Activated T-cell treated with anti-CD3 and anti-CD28 coated beads, Interleukin-2, amount 50 U/mL, for 72 hours (primary cell): ENCODE measurements at places on chromosomes 2 and 18. TPM values are rescaled to one million over a fixed set of nuclear protein-coding genes. Genes with fewer than 3 reads are reported as not detected.

GRCh38 chr18:48946329-48946835 is 4.4 kb downstream of the SMAD7 start:
- H3K27me3 ChIP-seq, result peaks cover 10% of the 10 kb centered on the region
- peaks cover 26% of the 10 kb centered on the region for H3K36me3 ChIP-seq
- H3K4me3 ChIP-seq, result peak overlapping the region; percentile 89
- H3K4me1 ChIP-seq, result peaks cover 67% of the 10 kb centered on the region
- peak overlapping the region; percentile 26 for H3K27ac ChIP-seq

Gene ANKRD62
- not detected for total RNA-seq

GRCh38 chr2:3009483-3009882 is 368.1 kb downstream of the EIPR1 start:
- peaks cover 41% of the 10 kb centered on the region for H3K27me3 ChIP-seq
- no peaks in the 10 kb centered on the region for H3K4me1 ChIP-seq
- no peak for DNase-seq
- no peak overlapping the region for H3K27ac ChIP-seq
- peaks cover 5% of the 10 kb centered on the region for H3K36me3 ChIP-seq

DNA sequence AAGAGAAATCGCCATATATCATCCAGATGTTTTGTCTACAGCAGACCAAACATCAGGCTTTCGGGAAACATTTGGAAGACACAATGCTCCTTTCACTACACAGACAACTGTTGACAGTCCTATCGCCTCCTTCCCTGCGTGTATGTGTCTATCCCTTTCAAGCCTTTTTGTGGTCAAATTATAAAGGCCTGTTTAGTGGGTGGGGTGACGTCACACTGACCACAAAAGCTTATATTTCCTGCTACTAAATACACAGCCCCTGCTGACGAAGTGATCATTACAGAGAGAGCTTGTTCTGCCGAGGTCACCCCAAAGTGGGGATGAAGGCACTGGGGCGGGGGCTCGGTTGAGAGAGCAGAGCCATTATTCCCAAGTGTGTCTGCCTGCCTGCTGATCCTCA is 302.7 kb upstream of the TNP1 start:
- peaks cover 24% of the 10 kb centered on the region for H3K4me1 ChIP-seq
- peak; percentile 28 for DNase-seq
- peaks cover 23% of the 10 kb centered on the region for H3K27me3 ChIP-seq

GRCh38 chr2:48126162-48126561 is 219.9 kb upstream of the FBXO11 start:
- H3K27ac ChIP-seq, result no peak overlapping the region
- H3K4me1 ChIP-seq, result peaks cover 20% of the 10 kb centered on the region
- H3K4me3 ChIP-seq, result no peak overlapping the region
- no peak for DNase-seq
- H3K36me3 ChIP-seq, result no peaks in the 10 kb centered on the region

DNA sequence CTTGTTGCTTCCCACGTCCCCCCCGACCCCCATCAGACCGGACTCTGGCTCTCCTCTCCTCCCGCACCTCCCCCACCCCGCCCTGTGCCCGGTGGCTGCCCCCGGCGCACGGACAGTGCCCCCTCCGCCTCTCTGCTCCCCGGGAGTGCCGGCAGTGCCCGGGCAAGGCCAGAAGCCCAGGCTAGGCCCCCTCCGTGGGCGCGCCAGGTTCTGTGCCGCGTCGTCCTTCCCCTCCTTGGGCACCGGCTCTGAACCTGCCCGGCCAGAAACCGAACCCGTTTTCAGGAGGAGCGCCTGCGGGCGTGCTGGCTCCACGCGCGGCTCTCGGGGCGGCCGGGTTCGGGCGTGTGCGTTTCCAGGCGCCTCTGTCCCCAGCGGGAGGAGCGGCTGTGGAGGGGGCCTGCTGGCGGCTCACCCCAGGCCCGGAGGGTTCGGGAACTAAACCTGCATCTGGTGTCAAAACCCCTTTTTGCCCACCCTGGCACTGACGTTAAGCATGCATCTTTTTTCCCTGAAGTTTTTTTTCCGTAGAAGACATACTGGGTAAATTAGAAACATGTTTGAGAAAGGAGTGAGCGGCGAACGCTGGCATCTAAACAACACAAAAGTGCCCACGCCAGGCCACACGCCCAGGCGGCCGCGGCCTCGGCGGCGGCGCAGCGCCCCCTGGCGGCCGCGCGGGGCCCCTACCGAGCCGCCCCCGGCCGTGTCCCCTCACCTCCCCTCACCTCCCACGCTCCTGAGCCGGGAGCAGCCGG is 123.9 kb upstream of the SLC1A4 start:
- peaks cover 11% of the 10 kb centered on the region for H3K27me3 ChIP-seq
- peak overlapping the region; percentile 76 for H3K4me3 ChIP-seq
- H3K27ac ChIP-seq, result no peak overlapping the region
- H3K4me1 ChIP-seq, result no peaks in the 10 kb centered on the region
- peak; percentile 80 for DNase-seq
- H3K36me3 ChIP-seq, result no peaks in the 10 kb centered on the region

DNA sequence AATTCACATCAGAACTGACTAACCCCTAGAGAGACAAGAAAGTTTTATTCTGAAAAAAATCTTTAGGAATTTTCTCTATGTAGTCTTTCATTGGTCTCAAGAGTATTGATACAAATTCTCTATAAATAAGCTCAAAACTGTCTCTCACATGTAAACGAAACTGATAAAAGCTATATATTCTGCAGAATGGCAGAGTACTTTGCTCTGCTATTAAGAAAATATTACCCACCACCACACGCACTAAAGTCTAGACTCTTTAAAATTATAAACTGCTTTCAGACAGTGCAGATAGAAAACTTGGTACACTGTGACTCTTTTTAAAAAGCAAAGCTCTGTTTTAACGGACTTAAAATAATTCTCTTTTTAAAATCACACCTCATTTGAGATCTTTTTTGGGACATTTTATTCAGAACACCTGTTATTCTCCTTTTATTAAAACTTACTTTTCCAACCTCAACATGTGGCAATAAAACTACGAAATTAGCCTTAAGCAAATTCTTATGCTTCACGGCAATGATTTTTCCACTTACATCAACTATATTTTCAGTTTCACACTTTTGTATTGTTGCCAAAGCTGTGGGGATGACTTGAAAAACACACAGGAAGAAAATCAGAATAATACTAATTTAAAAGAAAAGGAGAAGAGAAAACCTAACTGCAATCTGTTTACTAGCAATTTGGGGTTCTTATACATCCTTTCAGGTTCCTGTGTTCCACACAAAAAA is 58.0 kb downstream of the CCDC88A start:
- no peaks in the 10 kb centered on the region for H3K27me3 ChIP-seq
- H3K4me3 ChIP-seq, result no peak overlapping the region
- H3K36me3 ChIP-seq, result no peaks in the 10 kb centered on the region

- no peak overlapping the region for H3K27ac ChIP-seq
- H3K4me1 ChIP-seq, result peaks cover 71% of the 10 kb centered on the region
- H3K36me3 ChIP-seq, result peaks cover 67% of the 10 kb centered on the region
- H3K27me3 ChIP-seq, result no peaks in the 10 kb centered on the region
Observed at GRCh38 chr2:230762317-230762896, 49.8 kb downstream of the CAB39 start.

- no peaks in the 10 kb centered on the region for H3K27me3 ChIP-seq
- DNase-seq, result no peak
- peak overlapping the region; percentile 99 for H3K27ac ChIP-seq
- H3K4me1 ChIP-seq, result peaks cover 99% of the 10 kb centered on the region
Observed at GRCh38 chr2:216117561-216118340, 8.6 kb downstream of the XRCC5 start.

DNA sequence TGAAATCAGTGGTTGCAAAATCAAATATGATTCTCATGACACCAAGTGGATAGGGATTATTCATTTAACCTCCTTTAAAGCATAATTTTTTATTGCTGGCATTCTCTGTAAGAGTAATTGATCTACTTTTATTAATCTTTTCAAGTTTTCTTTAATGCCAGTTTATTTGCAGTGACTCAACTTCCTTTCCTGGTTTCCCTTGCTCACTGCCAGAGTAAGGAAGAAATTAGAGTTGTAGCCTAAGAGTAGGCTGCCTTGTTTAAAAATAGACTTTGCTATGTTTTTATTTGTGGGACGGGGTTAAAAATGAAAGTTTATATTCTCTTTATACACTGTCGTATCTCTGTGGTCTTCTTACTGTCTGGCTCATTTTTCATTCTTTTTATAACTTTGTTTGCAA is 148.6 kb downstream of the WDR7 start:
- H3K4me1 ChIP-seq, result no peaks in the 10 kb centered on the region
- no peak for DNase-seq
- H3K27ac ChIP-seq, result no peak overlapping the region
- no peaks in the 10 kb centered on the region for H3K27me3 ChIP-seq
- H3K4me3 ChIP-seq, result no peak overlapping the region

DNA sequence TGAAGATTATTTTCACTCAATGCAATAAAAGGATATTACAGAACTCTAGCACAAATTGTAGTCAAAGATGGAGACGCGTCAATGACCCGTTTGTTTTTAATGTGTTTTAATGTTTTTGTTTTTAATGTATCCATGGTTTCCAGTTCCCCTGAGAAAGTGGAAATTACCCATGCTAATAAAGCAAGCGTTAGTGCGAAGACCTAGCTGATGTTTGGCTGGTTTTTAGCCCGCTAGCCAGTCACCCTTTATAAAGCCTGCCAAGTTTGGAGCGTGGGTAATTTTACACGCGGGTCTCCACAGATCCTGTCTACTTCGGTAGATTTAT is 430 bp upstream of the CHMP1B start:
- no peaks in the 10 kb centered on the region for H3K27me3 ChIP-seq
- no peak for DNase-seq
- peak overlapping the region; percentile 96 for H3K4me3 ChIP-seq
- H3K27ac ChIP-seq, result peak overlapping the region; percentile 100

DNA sequence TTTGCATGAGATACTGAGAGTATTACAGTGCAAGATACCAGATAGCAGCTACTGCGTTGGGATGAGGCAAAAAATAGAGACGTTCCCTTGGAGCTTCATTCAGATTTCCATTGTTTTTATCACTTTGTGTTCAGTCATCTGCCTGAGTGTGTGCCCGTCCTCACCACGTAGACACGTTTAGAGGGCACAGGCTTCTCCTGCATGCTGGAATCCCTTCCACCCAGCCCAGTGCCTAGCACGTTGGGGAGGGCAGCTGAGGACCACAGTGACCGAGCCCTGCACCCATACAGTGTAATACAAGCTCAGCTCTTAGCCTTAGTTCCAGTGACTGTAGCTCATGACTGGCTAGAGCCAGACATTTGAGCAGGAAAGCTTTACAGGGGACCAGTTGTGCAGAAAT is 134.7 kb downstream of the GBX2 start:
- H3K27ac ChIP-seq, result no peak overlapping the region
- no peaks in the 10 kb centered on the region for H3K36me3 ChIP-seq
- peaks cover 13% of the 10 kb centered on the region for H3K27me3 ChIP-seq
- no peak overlapping the region for H3K4me3 ChIP-seq

Gene COL4A4
- 0.02 TPM for total RNA-seq

- peak; percentile 69 for DNase-seq
- peak overlapping the region; percentile 89 for H3K4me3 ChIP-seq
- H3K4me1 ChIP-seq, result peaks cover 62% of the 10 kb centered on the region
- H3K36me3 ChIP-seq, result no peaks in the 10 kb centered on the region
- peak overlapping the region; percentile 90 for H3K27ac ChIP-seq
Observed at GRCh38 chr2:43158259-43158880, 68.0 kb downstream of the ZFP36L2 start.

Gene KCNE4
- total RNA-seq, result not detected

DNA sequence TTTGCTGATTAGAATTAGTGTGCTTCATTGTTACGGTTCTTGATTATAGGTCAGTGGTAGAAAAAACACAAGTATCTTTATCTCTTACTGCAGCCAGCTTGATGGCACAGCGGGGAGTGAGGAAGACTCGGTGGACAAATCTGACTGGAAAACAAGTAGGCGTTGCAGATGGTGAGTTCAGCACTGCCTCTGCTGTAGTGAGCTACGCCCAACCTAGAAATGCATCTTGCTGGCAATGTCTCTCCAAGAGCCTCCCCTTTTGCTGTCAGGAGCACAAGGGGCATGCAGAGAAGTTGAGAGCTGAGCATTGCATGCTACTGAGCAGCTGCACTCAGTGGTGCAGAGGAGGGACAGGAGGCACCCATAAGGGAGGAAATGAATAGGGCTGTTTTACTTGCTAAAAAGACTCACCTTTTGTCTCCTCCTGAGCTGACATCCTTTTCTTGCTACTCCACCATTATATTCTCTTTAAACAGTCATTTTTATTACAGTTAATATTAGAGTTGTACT is 977.3 kb upstream of the ACVR2A start:
- no peak for DNase-seq
- H3K4me3 ChIP-seq, result no peak overlapping the region
- H3K27me3 ChIP-seq, result no peaks in the 10 kb centered on the region

GRCh38 chr2:106863387-106863786 is 22.6 kb downstream of the ST6GAL2 start:
- H3K4me1 ChIP-seq, result no peaks in the 10 kb centered on the region
- no peak for DNase-seq
- no peaks in the 10 kb centered on the region for H3K36me3 ChIP-seq
- H3K27me3 ChIP-seq, result peaks cover 7% of the 10 kb centered on the region

DNA sequence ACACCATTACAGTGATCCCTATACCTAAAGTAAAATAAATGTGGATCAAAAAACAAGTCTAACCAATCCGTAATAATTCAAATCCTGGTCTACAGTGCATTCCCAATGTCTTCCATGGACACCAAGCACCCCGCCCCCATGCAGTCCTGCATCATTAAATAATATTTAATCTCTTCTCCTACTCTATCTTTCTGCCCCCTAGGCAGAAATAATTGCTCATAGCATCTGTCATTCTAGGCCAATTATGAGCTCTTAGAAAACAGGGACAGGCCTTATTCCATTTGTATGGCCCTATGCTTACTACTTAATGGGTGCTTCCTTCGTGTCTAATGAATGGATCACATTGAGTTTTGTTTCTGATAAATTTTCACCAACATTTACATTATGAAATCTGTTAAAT is 66.4 kb downstream of the PAX3 start:
- peaks cover 8% of the 10 kb centered on the region for H3K27me3 ChIP-seq
- no peak for DNase-seq
- H3K4me1 ChIP-seq, result no peaks in the 10 kb centered on the region
- H3K27ac ChIP-seq, result no peak overlapping the region
